ENCODE measurements at places on chromosomes 6 and 20. TPM values are rescaled to one million over a fixed set of nuclear protein-coding genes. Genes with fewer than 3 reads are reported as not detected.

Gene SIGLEC1
- not detected for total RNA-seq

GRCh38 chr6:157139054-157139708, 184.1 kb downstream of the TMEM242 start:
- no peak for DNase-seq

- DNase-seq: peak; percentile 19
These were observed 130.3 kb upstream of the PMEPA1 start for GRCh38 chr20:57840066-57840465.

DNA sequence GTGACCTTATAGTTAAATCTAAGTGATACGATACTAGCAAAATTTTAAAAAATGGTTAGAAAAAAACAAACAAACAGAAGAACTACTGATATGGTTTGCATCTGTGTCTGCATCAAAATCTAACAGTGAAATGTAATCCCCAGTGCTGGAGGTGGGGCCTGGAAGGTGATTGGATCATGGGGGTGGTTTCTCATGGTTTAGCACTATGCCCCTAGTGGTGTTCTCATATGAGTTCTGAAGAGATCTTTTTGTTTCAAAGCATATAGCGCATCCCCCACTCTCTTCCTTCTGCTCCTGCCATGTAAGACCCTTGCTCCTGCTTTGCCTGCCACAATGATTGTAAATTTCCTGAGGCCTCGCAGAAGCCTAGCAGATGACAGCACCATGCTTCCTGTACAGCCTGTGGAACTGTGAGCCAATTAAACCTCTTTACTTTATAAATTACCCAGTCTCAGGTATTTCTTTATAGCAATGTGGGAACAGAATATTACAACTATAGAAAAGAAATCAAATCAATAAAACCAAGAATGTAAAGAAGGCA, 5.4 kb downstream of the FBXL4 start:
- DNase-seq: no peak

DNA sequence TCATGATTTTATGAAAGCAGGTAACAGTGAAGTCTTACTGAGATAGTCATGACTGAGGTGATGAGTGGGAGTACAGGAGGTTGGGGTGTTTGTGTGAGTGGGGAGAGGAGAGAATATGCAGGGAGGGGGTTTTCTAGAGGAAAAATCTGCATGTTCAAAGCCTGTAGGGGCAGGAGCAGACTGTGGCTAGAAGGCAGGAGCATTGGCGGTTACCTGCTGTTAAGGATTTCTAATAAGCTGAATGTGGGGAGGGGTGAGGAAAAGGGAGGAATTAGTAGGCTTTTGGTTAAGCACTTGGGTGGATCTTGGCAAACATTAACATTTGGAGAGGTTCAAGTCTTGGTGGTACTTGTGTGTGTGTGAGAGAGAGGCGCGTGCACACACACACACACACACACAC, 70.8 kb downstream of the EYA4 start:
- DNase-seq: no peak
